ENCODE measurements at places on chromosomes 2 and 18.

DNA sequence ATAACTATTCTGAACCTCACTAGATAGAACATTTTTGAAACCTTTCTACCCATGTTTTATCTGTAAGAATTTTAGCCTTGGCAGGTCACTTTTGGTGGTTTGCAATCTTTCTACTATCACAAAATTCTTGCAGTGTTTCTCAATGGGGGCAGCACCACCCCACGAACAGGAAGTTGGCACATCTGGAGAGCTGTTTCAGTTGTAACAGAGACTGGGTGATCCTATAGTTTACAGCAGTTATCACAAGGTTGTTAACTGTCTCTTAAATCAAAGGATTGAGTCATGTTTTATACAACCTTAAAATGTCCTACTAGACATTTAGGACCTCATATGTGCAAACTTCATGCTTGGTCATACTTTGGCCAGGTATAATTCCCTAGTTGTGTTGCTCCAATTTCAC is 829.2 kb downstream of the ERBB4 start:
- DNase-seq, result no peak

GRCh38 chr2:3101016-3101942 is 276.3 kb downstream of the EIPR1 start:
- no peak for DNase-seq

DNA sequence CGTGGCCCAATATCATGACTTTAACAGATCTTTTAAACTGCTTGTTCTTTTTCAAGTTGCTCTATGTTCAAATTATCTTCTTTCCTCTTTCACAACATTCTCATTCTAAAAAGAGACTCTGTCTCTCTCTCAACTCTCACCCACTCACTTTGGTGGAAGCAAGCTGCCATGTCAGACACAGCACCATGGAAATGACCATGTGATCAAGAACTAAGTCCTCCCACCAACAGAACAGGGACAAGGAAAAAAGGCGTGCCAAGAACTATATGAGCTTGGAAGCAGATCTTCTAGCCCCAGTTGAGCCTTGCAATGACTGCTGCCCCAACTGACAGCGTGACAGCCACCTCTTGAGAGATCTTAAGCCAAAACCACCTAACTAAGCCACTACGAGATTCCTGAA is 23.9 kb downstream of the BAZ2B start:
- no peak for DNase-seq

GRCh38 chr18:66724664-66725356 is 120.9 kb upstream of the CDH19 start:
- no peak for DNase-seq

DNA sequence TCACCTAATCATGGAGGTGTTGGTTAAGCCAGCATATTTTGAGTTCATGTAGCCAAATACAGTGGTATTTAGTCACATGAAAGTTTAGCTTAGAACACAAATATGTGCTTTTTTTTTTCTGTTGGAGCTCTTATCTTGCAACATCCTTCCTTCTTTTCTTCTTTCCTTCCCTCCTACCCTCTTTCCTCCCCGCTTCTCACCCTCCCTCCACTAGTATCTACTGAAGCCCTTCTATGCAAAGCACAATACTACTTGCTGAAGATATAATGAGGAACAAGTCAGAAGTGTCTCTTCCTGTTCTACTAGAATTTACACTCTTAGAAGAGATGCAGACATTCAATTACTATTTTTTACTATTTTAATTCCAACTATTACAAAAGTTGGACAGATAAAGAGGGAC is 105.0 kb upstream of the ITGA4 start:
- no peak for DNase-seq

DNA sequence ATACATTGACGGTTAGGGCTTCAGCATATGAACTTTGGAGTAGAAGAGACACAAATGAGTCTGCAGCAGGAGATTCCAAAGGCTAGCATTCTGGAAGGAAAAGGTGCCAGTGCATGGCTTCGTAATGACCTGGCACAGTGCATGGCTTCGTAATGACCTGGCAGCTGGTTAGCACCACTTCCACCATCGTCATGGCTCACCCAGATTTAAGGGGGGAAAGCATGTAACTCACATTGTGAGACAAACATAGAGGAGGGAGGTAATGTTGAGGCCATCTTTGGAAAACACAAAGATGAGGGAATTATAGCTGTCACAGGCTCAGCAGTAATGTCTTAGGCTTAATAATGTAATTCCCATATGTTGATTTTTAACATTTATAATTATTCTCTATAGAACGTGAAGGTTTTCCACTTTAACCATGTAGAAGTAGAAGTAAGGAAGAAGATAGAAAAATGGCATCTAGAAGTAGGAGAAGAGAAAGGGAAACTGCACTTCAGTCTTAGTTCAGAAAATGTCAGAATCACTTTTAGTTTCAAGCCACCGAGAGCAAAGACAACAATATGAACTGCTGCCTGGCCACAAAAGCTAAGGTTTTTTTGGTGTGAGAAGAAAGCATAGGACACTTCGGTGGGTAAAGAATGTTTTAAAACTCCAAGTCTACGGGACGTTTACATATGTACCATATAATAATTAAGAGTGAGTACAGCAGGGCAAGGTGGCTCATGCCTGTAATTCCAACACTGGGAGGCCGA is 6.8 kb upstream of the STK25 start:
- no peak for DNase-seq

DNA sequence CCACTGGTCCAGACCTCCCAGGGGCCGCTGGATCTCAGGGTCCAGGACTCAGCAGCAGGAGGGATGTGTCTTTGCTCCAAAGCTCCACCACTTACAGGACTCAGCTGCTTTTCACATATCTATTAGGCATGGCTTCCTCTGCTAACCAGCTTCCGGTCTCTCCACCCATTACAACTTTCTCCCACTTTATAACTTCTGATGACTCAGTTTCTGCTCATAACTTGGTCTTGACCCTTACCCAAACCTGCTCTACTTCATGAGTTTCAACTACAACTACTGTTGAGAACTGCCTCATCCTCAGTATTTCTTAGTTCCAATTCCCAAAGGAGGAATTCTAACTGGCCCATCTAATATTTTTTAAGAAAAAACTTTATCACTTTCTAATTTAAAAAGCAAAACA is 17.2 kb downstream of the SULT1C2 start:
- no peak for DNase-seq

DNA sequence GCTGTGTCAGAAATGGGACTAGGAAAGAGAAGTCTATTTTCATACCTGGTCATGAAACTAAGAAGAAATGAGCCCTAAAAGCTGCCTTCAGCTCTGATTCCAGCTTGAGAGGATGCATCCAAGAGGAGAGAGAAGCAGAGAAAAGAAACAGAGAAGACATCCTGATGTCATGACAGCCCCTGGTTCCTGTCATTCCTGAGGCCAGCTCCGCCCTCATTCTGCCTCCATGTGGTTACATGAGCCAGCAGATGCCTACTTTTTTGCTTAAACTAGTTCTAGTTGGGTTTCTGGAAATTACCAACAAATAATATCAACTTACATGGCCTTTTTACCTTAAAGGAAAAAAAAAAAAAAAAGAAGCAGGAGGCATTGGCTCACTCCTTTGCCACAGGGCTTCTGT is 14.1 kb upstream of the ACKR3 start:
- DNase-seq, result no peak

- no peak for DNase-seq
Observed at GRCh38 chr18:374721-375168, 106.9 kb upstream of the THOC1 start.

- no peak for DNase-seq
Observed at GRCh38 chr2:42141687-42142546, 27.2 kb upstream of the EML4 start.

DNA sequence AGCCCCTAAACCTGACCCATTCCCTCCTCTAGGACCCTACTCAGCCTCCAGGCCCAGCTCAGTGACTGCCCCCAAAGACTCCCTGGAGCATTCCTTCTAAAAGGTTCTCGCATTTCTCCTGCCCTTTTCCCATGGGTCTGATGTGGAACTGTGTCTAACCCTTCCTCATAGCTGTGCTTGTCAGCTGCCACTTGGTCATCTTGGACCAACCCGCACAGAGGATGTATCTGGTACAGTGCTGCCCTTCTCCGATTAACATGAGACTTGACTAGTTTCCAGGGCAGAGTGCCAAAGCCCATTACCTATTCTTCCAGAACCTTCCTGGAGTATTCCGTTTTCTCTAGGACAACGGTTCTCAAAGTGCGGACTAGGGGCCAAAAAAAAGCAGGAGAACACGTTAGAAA is 518 bp upstream of the NFU1 start:
- no peak for DNase-seq

DNA sequence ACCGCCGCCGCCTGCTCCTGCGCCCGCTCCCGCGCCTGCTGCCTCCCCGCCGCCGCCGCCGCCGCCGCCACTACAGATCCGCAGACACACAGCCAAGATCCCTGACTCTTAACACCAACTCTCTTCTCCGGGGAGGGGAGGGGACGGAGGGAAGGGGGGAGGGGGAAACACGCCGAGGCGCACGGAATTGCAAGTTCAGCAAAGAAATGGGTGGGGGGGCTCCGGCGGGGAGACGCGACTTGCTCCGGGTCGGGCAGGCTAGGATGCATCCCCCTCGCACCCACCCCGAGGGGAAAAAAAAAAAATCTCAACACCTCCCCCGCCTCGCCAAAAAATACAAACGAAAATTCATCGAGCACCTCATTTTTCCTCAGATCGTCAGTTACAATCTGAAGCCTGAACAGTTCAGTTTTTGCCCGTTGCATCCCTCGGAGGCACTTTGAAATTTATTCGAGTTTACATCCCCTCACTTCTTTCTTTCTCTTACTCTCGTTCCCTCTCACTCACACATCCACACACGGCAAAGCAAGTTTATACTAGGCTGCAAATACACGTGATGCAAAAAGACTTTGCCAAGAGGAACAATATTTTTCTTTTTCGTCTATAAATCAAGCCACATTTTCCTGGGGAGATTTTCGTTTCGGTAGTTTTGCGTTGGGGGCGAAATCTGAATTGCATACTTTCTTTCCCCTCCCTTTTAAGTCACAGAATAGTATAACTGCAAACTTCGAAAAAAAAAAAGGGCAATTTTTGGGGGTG is at the start of gene TCF4:
Gene TCF4, minus strand, starts transcription at position 82 of the 759 bp plus-strand sequence. CDS start 1,076 bp downstream, outside the sequence.
- no peak for DNase-seq

GRCh38 chr2:40243581-40244187 is 208.2 kb downstream of the SLC8A1 start:
- DNase-seq, result no peak

- no peak for DNase-seq
Observed at GRCh38 chr2:39661826-39662225, 3.9 kb upstream of the TMEM178A start.

- DNase-seq, result no peak
Observed at GRCh38 chr2:172307800-172308199, 119.6 kb upstream of the ITGA6 start.

DNA sequence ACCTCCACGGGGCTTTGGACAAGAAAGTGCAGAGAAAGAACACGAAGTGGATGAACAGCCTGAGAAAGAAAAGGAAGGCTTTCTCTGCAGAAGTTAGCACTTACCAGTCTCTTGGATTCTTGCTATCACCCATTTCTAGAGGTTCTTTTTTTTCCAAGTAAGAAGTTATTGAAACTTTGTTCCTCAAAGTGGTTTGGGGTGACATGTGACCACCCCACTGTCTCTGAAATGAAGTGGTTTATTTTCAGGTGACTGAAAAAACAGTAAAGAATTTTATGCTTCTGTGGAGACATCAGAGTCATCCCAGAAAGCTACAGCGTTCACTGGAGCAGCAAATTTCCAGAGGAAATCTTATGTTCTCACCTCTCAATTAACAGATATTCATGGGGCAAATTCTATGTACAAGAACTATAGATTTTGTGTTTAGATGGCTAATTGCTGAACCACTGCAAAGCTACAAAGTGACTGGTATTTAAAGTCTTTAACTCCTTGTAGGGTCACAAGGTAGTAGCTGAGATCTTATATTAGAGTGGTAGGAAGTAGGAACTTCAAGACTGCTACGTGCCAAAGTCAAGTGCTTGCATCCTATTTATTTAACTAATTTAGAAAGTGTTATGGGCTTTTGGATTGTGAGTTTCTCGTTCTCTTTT is 267.5 kb downstream of the TGIF1 start:
- no peak for DNase-seq

- no peak for DNase-seq
Observed at GRCh38 chr2:10529611-10530010, 81.5 kb upstream of the ODC1 start.

DNA sequence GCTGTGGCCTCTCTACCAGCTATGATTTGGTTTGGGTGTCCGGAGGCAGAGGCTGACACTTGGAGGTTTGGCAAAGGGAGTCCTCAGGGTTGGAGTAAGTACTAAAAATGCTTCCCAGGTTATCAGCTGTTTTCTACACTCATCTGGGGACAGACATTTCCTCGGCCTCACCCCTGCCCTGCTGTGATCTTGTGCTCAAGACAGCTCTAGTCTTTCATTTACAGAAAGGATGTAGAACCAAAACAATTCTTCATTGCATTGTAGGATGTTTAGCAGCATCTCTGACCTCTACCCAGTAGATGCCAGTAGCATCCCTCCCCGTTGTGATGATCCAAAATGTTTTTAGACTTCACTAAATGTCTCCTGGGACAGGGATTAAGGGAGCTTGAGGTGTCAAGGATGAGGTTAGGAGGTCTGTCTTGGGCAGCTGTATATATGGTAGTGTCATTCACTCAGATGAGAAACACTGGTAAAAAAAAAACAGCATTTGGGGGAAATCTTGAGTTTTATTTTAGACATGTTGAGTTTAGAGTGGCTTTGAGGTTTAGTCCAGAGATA is 26.6 kb downstream of the CD28 start:
- DNase-seq, result no peak

DNA sequence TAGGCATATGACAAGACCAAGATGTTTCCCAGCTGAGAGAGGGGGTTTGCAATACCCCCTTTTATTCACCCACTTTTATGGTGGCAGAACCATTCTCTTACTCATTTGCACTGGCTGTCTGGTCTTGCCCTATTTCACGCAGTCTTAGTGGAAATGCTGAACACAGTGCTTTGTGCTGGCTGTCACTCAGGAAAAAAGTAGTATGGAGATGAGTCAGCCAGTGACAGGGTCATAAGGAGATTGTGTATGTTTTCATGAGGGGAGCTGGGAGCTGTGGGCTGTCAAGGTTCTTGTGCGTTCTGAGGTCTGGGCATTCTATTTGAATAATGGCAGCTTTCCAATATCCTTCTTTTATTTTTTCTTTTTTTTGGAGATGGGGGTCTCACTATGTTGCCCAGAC is 10.9 kb upstream of the CNRIP1 start:
- DNase-seq, result no peak

DNA sequence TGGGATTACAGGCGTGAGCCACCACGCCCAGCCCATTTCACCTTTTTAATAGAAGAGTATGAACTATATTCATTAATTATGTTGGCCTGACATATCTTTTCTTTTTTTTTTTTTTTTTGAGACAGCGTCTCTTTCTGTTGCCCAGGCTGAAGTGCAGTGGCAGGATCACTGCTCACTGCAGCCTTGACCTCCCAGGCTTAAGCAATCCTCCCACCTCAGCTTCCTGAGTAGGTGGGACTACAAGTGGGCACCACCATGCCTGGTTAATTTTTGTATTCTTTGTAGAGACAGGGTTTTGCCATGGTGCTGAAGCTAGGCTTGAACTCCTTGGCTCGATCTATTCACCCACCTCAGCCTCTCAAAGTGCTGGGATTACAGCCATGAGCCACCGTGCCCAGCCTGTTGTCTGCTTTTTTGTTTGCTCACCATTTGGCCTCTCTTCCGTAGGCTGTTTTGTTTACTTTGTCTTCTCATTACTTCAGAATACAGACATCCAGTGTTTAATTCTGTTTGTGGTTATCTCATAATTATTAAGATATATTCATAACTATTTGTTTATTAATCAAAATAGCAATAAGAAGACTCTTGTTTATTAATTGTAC is 16.3 kb upstream of the CDH2 start:
- no peak for DNase-seq

GRCh38 chr2:224982226-224982625 is 60.0 kb downstream of the DOCK10 start:
- no peak for DNase-seq

Measured in iPS DF 6.9 (cell line).